ENCODE measurements at places on chromosomes 7 and 10.
A peak's percentile ranks its signal among the peaks of the same experiment; 100 is the strongest.

GRCh38 chr10:114822444-114823076 is 980 bp downstream of the FHIP2A start:
- DNase-seq = no peak

- DNase-seq = no peak
Measured at GRCh38 chr10:50219200-50219599, 32.1 kb downstream of the ASAH2 start.

- no peak for DNase-seq
Measured at GRCh38 chr10:16155834-16156233, 281.0 kb upstream of the PTER start.

- DNase-seq = no peak
Measured at GRCh38 chr10:76946270-76946669, 691.3 kb downstream of the KCNMA1 start.

DNA sequence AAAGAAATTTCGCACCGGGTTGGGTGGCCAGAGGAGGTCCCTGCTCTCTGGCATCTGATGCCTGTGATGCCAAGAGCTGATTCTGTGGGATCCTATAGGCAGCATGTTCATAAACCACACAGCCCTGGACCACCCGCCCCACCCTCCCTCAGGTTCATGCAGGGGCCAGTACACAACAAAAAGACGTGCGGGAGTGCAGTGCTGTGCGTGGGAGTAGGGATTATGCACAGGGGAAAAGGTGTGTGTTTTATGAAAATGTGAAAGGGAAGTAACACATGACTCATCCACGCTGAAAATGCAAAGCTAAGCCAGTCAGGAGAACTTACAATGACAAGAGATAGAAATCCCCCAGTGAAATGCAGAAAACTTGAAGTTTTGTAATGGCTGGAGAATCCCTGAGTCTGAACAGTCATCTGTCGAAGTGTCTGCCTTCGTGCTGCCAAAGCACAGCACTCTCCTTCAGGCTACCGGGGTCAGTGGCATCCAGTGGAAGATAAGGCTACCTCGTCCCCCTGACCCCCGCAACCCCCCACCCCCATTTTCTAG is 1.1 kb downstream of the KIAA1217 start:
- peak; percentile 62 for DNase-seq

GRCh38 chr10:130901311-130902165 is 410.0 kb downstream of the TCERG1L start:
- DNase-seq = no peak

GRCh38 chr10:47348661-47349470 is 703 bp downstream of the RBP3 start:
- no peak for DNase-seq

DNA sequence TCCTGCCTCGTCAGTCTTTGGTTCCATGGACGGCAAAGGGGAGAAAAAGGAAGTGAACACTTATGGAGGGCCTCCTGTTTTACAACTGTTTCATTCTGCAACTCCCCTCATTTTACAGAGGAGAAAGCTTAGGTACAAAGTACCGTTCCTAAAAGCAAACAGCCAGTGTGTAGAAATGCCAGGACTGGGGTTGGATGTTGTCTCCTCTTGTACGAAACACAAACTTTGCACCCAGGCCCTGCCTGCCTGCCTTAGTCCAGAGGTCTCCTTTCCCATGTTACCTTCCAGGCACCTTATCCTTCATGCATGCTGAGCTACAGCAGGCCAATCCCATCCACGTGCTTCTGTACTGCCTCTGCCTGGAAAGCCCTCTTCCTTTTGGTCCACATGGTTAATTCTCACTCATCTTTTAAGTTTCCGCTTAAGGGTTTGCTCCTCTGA is 86.0 kb downstream of the ICA1 start:
- no peak for DNase-seq

- no peak for DNase-seq
Measured at GRCh38 chr10:131779661-131780394, 121.0 kb upstream of the PPP2R2D start.

GRCh38 chr10:12513775-12514673 is 164.7 kb downstream of the CAMK1D start:
- DNase-seq = no peak

DNA sequence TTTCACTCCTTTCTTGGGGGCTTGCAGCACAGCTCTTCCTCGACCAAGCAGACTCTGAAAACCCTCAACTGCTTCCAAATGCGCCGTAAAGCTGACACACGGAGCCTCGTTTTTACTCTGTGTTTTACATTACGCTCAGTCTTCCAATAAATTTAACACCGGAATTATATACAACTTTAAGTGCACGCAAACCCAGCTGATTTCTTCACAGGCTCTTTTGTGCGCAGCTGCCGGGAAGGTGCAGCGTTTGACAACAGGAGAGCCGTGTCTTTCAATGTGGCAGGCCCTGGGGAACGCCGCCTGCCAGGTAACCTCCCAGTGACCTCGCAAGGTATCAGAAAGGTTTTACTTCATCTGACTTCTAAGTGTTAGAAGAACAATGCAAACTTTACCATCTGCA is 35.0 kb downstream of the GFRA1 start:
- no peak for DNase-seq

DNA sequence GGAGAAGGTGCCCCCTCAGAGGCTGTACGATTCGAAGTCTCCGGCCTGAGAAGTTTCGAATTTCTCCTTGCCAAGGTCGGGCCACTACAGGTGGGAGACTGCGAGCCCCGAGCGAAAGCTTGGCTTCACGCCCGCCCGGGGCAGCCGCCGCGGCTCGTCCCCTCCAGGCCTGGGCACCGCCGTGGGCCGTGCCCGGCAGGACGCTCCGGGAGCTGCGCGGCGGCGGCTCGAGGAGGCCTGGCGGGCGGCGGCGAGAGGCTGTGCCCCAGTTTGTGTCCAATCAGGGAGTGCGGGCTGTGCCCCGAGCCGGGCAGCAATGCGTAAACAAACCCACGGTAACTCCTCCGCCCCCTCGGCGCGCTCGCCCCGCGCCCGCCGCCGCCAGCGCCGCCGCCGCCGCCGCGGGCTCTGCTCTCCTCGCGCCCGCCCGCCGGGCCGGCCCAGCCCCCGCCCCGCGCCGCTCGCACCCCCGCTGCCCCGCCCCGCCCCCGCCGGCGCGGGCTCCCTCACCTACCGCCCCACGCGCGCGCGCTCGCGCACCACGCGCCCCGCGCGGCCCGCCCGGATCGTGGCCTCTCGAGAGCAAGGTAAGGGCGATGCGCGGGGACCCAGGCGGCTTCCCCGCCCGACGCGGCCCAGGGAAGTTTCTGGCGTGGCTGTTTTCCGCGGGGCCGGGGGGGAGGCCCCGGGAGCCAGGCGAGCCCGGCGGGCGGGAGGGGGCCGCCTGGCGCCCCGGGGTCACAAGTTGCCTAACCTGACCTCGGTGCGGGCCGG is 57.8 kb upstream of the PCGF5 start:
- no peak for DNase-seq

GRCh38 chr10:90218846-90219245 is 517.5 kb downstream of the KIF20B start:
- DNase-seq = no peak

DNA sequence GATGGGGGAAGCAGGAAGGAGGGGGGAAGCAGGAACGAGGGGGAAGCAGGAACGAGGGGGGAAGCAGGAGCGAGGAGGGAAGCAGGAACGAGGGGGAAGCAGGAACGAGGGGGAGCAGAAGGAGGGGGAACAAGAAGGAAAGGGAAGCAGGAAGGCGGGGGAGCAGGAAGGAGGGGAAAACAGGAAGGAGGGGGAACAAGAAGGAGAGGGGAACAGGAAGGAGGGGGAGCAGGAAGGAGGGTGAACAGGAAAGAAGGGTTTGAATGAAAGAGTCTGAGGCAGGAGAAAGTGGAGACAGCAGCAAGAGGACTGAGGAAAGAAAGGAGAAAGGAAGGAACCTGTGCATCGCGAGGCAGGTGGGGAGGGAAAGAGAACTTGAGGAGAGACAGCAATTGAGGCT is 256.6 kb downstream of the PTEN start:
- no peak for DNase-seq

GRCh38 chr7:144050093-144050492 is 1.3 kb downstream of the OR2A5 start:
- no peak for DNase-seq

DNA sequence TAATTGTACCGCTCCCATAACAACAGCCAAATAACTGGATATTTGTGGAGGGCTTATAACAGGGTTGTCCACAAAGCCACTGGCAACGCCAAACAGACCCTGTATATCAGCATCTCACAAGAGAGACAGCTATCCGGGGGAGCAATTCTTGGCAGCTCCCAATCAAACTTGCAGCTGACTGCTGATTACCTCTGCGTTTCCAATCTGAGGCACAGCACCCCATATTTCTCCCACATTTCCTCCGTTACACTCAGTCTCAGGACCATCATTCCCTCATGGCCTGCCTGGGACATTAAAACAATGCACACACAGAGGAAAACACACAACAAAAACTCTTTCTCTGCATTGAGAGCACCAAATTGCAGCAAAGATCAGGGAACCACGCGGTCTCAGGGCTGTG is 67.8 kb upstream of the SDK1 start:
- no peak for DNase-seq
